Mammary microvascular endothelial cell (primary cell): ENCODE measurements at places on chromosomes 13 and 19. TPM values are rescaled to one million over a fixed set of nuclear protein-coding genes. Genes with fewer than 3 reads are reported as not detected.

Gene SULT2A1
- total RNA-seq: not detected in 2 replicates

Gene MUC16
- not detected in 2 replicates for total RNA-seq

Gene KLK4
- total RNA-seq: not detected in 2 replicates

Gene CDKN2D
- 5.5 and 7.5 TPM in 2 replicates for total RNA-seq

Gene CALR3
- not detected in 2 replicates for total RNA-seq

Gene EDNRB
- 7.3 and 9.4 TPM in 2 replicates for total RNA-seq

Gene NECTIN2
- total RNA-seq: 237 and 256 TPM in 2 replicates

Gene NCR1
- not detected in 2 replicates for total RNA-seq

Gene CRB3
- not detected in 2 replicates for total RNA-seq

Gene ZNF90
- 2.0 and 3.5 TPM in 2 replicates for total RNA-seq

Gene NOTCH3
- total RNA-seq: 0.34 and 0.40 TPM in 2 replicates

Gene ZNF805
- 5.0 and 5.3 TPM in 2 replicates for total RNA-seq
